DMS153 (cell line): ENCODE measurements at places on chromosomes 7 and 10.

GRCh38 chr10:89310056-89310893 is 8.4 kb downstream of the IFIT2 start:
- DNase-seq, result no peak

- DNase-seq, result no peak
Measured at GRCh38 chr7:128235471-128235870, 5.6 kb upstream of the LEP start.

DNA sequence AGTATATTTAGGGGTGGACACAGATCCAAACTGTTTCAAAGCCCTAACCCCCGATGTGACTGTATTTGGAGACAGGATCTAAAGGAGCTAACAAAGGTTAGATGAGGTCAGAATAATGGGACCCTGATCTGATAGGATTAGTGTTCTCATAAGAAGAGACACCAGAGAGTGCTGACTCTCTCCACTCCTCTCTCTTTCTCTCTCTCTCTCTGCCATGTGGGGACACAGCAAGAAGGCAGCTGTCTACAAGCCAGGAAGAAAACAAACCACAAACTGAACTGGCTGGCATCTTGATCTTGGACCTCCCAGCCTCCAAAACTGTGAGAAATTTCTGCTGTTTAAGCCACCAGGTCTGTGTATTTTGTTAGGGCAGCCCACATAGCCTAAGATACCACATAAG is 84.7 kb upstream of the KDM7A start:
- DNase-seq, result no peak

- peak; percentile 59 for DNase-seq
Measured at GRCh38 chr7:95840953-95841950, 68.9 kb downstream of the DYNC1I1 start.

DNA sequence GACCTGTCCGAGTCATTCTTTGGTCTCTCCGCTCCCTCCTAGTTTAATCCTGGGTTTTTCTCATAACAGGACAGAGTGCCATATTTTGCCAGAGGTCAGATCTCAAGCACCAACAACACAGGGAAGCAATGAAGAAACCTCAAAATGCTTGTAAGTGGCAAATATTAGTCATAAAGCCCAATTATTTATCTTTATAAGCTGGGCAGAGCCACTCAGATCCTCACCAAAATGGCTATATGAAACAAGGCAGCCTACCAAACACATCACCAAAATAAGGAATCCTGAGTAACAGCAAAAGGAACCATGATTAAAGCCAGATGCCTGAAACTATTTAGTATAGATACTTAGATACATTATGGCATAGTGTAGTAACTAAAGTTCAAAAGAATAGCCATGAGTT is 4.7 kb downstream of the ECD start:
- DNase-seq, result no peak
